ENCODE measurements at places on chromosomes 16 and 17.

DNA sequence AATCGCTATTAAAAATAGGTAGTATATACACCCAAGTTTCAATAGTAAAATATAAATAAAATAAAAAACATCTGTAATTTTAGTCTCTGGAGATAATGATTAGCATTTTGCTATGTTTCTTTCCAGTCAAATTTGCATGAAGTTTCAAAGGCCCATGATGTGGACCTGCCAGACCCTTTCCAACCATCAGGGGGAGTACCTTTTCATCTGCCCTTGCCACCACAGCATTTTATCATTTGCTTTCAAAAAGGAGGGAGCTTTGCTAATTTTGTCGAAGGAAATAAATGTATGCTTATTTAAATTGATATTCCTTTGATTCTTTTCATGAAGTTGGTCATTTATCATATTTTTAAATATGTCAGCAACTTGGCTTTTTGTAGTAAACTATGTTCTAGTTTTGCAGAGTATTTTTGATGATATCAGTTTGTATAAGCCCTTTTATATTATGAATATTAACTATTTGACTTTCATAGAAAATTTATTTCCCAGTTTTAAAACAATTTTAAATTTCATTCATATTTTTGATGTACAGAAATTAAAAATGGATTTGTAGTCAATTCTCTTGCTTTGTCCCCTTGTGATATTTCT lies 115.2 kb upstream of the NETO2 start:
- no peak for DNase-seq

- DNase-seq = no peak
These were observed 74.1 kb upstream of the IRX3 start for GRCh38 chr16:54360681-54361080.

GRCh38 chr16:87586201-87586782 lies 16.0 kb upstream of the JPH3 start:
- no peak for DNase-seq

DNA sequence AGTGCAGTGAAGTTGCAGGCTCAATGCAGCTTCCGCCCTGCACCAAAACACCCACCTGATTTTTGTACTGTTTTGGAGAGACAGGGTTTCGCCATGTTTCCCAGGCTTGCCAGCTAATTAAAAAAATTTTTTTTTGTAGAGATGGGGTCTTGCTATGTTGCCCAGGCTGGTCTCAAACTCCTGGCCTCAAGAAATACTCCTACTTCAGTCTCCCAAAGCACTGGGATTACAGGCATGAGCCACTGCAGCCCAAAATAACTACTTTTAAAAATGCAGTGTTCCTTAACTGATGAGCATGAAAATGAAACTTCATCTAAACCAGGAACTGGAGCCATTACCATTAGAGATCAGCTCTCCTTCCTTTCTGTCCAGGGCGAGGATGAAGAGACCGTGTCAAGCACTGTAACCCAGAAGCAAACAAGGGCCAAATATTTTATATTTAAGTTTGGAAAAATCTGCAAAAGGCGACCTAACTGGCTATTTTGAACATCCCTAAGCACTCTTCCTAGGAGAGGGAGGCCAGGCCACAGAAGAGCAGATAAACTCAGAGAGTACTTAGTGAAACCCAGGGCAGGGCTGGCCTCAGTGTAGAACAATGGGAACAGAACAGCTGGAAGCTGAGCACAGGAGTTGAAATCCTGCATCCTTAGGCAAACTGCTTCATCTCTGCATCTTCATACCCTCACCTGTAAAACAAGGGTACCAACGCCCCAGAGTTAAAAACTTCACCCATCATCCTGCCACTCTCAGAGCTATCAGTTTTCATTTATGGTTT lies 24.0 kb downstream of the CREBBP start:
- no peak for DNase-seq

- no peak for DNase-seq
These were observed 155.8 kb upstream of the NETO2 start for GRCh38 chr16:47299587-47299986.

DNA sequence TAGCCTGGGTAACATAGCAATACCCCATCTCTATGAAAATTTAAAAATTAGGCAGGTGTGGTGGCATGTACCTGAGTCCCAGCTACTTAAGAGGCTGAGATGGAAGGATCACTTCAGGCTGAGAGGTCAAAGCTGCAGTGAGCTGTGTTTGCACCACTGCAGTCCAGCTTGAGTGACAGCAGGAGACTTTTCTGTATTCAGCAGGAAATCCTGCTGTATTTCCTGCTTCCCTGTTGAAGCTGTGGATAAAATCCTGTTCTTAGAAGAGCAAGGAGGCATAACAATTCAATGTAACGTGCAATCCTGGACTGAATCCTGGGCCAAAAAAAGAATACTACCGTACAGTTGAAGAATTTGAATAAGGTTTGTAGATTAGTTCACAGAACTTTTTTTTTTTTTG lies 62.2 kb downstream of the FBXL20 start:
- DNase-seq = no peak
